Mammary epithelial cell (primary cell): ENCODE measurements at places on chromosomes 4 and X. TPM values are rescaled to one million over a fixed set of nuclear protein-coding genes. Genes with fewer than 3 reads are reported as not detected.

GAGE12J gene
- total RNA-seq: not detected in 2 replicates

ARAP2 gene
- total RNA-seq: 25.2 TPM

DNA sequence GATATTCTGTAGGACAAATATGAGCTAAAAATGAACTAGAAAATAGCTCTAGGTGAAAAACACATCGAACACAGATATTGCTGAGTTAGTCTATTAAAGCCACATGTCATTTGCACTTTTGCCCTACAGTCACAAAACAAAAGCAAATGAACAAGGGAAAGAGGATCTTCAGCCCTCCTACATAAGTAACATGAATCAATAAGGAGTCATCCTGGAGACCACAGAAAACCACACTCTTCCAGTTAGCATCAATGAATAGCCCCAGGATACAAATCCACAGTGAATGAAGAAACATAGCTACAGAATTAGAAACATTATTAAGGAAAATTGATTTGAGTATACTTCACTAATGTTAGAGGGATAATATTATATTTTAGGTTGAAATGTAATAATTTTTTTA is 311.4 kb downstream of the MAPK10 start:
- DNase-seq: peak; percentile 74

GRCh38 chrX:74800062-74800461 is 125.2 kb downstream of the NEXMIF start:
- DNase-seq: no peak

GRCh38 chr4:172707622-172708021 is 461.0 kb upstream of the GALNT7 start:
- DNase-seq: no peak
